ENCODE measurements at places on chromosomes 2 and 18. TPM values are rescaled to one million over a fixed set of nuclear protein-coding genes. Genes with fewer than 3 reads are reported as not detected.

Gene EHBP1
- total RNA-seq: 145 TPM

- no peak for DNase-seq
Observed at GRCh38 chr18:61963705-61964104, 70.9 kb upstream of the RNF152 start.

- no peak for DNase-seq
Observed at GRCh38 chr2:181170256-181170655, 189.9 kb downstream of the UBE2E3 start.

DNA sequence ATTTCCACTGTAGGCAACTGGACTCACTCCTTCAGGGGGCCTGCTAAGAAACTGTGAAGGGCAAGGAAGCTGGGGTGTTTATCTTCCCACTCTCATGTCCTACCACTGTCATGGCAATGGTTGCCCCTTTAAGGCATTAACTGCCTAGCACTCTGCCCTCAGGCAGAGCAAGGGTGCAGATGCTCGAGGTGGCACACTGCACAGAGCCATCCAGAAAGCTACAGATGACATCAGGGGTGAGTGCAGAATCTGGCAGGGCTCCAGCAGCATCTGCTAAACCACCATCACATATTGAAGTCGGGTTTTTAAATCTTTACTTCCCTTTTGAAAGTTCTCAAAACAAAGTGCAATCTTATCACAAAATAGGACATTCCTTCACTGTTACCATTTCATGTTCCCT is 75.4 kb downstream of the RAPGEF4 start:
- no peak for DNase-seq

DNA sequence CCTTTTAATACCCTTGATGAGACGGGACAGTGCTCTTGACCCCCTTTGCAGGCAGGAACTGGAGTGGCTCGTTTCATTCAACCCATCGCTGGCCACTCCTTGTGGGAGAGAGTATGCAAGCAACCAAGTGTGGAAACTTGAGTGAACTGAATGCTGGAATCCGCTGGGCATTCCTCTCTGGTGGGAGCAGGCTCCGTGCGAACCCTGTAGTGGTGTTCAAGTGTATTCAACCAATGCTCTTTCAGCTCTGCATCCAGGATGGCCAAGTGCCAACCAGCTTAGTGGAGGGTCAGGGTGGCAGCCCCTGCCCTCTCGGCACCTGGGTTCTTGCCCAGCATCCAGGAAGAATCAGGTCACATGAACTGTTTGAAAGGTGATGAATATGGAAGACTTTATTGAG is 3.3 kb upstream of the ACADL start:
- DNase-seq: no peak

DNA sequence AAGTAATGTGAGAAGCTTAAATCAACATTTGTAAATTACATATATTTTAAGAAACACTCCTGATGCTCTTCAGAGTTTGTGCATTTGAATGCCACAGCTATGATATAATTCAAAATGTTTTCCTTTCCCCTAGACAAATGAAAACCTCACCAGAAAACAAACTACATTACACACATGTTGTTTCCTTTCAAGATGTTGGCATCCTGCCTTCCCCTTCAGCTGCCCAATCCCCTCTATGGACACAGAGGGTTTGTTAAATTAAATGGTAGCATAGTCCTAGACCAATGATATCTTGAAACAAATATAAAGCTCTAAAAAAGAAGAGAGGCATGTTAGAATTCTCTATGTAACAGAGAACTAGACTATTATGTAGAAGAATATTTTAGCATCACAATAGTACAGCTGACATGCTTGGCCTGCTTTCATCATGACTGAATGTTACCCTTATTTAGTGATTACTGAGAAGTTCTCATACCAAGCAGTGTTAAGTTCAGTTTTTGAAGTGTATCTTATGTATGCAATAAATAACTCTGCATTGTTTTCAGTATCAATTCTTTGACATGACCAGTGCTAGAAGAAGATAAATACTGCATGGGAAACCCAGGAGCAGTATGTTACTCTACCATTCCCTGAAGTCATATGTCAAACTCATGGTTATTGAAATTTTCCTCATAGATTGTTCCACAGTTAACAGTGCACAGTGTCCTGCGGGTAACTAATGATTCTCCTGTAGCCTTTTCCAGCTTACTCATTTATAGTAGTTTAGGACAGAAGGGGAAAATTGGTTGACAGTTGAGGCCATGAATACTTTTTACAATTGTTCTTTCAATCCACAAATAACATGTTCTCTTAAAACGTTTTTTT is 316.3 kb upstream of the KCNJ3 start:
- DNase-seq: no peak

DNA sequence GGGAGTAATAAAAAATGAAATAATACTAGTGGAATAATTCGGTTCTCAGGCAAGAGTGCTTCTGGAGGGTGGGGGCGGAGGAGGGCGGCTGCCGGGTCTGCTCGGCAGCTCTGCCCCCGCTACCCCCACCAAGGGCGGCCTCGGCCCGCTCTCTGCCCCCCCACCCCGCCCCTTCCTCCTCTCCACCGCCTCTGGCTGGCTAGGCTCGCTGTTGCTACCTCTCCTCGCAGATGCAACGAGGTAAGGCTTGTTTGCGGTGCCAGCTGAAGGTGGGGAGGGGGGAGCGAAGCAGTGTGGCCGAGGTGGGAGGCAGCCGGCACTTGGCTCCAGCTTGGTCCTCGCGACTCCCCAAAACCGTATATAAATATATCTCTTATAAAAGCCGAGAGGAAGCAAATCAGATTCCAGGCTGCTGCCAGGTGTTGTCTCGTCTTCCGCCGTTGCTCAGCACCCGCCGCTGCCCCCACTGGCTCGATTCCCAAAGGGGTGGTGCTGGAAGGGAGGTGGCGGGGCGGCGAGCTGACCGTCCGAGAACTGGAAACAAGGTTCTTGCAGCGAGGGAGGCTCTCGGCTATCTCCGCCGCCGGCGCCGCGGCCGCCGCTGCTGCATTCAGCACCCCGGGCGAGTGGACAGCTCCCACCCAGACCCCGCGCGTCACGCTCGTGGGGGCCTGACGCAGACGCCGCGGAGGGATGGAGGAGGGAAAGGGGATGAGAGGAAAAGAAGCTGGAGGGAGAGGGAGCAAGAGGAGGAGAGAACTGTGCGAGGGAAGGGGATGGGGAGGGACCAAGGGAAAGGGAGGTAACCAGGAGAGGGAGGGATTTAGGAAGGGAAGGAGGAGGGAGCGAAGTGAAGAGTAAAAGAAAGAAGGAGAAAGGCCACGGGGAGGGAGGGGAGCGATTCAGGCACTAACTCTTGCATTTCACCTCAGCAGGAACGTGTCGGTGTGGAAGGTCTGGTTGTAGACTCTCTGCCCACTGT is at the start of gene MARCHF4:
Gene MARCHF4 (minus strand): TSS at position 763 of the 982 bp plus-strand sequence. CDS start 2,223 bp downstream, outside the sequence.
- peak; percentile 18 for DNase-seq

DNA sequence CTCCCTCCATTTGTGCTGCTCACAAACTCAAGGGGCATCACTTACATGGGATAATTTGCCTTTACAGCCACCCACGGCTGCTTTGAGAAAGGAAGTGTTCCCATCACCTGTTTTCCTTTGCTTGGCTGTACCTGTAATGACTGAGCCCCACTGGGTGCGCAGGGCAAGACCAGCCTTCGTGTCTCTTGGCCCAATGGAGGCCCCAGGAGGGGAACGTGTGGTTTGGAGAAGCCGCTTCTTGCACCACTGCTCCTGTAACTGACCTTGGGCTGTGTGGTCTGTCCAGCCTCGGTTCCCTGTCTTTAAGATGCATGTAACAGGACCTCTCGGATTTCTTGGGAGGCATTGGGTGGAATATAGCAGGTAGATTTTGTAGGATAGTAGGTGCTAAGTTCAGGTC is 41.1 kb downstream of the LDLRAD4 start:
- no peak for DNase-seq

GRCh38 chr18:72122103-72122502 is 422.0 kb downstream of the CBLN2 start:
- no peak for DNase-seq

DNA sequence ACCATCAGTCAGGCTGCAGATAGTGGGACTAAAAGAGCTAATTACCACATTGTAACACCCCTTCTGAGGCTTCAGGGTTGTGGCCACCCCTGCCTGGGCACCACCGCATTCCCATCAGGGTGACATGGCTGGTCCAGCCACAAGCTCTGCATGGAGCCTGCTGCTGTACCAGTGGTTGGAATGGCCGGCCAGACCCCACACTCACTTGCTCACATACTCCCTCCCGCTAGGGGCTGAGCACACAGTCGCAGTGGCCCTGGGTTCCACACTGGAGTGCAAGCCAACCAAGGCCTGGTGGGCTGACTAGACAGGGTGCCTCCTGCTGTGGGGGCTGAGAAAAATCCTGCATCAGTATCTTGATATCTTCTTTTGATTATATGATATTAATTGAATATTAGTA is 182.8 kb upstream of the STK17B start:
- no peak for DNase-seq

GRCh38 chr2:239429473-239430350 is 28.9 kb upstream of the HDAC4 start:
- DNase-seq: no peak

DNA sequence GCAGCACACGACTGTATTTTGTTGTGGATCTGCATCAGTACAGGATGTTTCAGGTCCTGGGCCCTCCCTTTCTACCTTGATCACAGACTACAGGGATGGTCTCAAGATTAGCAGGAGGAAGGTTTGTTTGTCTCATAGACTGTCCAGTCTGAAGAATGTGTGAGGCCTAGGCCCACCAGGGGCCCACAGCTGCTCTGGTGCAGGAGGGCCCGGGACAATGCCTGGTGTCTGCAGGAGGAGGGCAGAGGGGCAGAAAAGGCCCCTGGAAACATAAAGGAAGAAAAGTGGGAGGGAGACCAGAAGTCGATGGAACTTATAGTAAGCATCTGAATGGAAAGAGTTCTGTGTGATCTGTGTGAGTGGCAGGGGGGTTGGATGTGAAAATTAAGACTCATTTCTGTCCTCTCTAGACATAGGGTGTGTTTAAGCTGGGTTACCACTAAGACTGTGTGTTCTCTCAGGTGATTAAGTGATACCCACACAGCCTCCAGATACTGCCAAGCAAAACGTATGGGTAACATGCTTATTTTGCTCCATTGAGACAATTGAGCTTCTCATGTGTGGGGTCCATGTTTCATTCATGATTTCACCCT is 33.4 kb upstream of the LPIN2 start:
- DNase-seq: no peak

DNA sequence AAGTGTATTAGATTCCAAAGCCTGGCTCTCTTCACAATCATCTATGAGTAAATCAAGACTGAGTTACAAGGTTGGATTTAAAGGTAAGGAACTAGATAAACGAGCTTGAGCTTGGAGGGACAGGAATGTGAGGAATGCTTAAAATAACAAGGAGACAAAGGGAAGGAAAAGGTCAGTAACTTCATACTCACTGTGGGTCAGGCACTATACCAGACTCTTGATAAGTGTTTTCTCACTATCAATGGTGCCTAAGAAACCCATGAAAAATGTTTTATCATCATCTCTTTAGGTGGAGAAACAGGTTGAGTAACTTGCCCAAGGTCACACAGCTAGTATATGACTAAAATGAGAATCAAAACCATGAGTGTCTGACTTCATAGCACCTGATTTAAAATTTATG is 212.1 kb downstream of the CDH2 start:
- no peak for DNase-seq

- DNase-seq: no peak
Observed at GRCh38 chr2:218060950-218061660, 7.9 kb upstream of the RUFY4 start.

DNA sequence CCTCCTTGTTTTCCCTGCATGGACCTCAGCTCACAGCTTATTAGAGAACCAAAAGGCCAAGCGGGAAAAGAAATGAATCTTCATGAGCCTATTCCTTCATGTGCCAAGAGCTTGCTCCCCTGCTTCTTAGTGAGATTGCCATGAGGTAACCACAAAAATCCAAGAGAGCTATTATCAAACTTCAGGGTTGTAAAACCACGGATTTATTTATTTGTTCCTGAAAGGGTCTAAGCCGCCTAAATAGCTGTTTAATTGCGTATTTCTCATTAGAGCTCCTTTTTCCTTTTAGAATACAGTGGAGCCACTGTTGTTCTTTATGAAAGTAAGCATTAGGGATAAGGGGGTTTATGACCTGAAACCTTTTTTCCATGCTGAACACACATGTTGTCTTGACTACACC is 58.0 kb downstream of the SRD5A2 start:
- peak; percentile 32 for DNase-seq

DNA sequence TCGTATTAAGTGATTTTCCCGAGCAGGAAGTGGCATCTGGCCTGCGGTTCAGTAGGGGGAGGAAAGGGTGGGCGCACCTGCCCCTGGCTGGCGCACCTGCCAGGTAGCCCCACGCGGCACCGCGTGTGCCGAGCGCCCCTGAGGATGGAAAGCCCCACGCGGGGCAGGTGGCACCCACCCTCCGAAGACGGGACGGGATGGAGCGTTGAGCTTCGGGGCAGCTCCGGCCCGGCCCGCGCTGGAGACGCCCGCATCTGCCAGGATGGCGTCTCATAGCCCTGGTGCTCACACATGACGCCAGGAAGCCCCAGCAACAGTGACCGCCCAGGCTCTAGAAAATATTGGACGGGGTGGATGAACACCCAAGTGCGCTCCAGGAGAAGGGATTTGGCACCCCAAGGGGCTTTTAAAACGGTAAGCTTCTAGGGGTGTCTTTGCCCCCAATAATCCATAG is 2.5 kb upstream of the NFATC1 start:
- no peak for DNase-seq

DNA sequence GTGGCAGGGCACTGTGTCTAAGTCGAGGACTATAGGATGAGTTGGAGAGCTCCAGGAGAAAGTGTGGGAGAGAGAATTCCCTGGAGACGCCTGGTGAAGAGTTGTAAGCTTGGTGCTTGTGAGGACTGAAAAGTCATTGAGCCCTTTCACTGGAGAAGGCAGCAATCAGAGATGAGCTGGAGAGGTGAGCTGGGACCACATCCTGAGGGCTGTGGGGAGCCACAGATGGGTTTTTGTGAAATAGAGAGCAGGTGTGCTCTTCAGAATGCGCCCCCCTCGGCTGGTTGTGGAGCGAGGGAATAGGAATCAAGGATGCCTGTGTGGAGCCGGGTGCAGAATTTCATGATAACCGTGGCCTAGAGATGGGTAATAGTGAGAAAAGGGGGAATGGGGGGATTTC is 224.3 kb downstream of the KLHL29 start:
- no peak for DNase-seq

DNA sequence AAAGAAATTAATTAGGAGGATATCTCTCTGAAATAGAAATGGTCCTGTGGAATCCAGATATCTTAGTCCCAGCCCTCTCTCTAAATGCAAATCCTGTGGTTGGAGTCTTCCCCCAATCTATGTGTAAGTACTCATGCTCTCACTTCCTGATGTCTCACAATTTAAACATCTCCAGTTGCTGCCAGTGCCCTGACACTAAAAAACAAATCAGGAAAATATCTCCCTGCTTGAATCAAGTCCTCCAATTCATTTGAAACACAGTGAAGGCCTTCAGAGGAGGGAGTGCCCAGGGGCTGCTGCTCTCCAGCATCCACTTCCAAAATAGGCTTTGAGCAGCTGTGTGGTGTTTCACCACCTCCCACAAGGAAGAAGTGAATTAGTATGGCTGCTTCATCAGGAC is 413.8 kb downstream of the RAD51AP2 start:
- no peak for DNase-seq

Data from urinary bladder (tissue), 4 donors.